ENCODE measurements at places on chromosomes 5 and 9.
A peak's percentile ranks its signal among the peaks of the same experiment; 100 is the strongest.

- DNase-seq = no peak
These were observed 374.0 kb upstream of the CDH9 start for GRCh38 chr5:27412384-27412783.

GRCh38 chr5:97124335-97124734 lies 18.1 kb downstream of the LIX1 start:
- DNase-seq = no peak

GRCh38 chr5:149559706-149560105 lies 8.5 kb upstream of the CSNK1A1 start:
- no peak for DNase-seq

DNA sequence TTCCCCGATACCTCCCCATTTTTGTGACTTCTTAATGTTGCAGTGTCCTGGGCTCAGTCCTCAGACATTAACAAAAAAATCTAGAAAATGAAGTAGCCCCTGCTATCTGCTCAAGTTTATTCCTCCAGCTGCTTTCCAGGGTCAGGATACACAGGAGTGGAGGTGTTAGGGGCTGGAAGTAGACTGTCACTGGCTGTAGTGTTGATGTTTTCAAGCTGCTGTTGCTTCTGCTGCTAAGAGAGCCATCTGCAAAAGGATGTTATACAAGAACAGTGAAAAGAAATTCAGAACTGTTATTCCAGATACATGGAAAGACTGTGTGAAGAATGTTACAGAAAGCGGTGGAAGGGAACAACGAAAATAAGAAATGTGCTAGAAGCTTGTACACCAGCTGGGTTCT lies 10.7 kb downstream of the CD14 start:
- no peak for DNase-seq

- no peak for DNase-seq
These were observed 1164.5 kb downstream of the CDH12 start for GRCh38 chr5:21688655-21689054.

GRCh38 chr9:9004810-9005209 lies 1205.2 kb upstream of the DMAC1 start:
- peak; percentile 5 for DNase-seq

- no peak for DNase-seq
These were observed 27.6 kb downstream of the IL7R start for GRCh38 chr5:35884191-35884769.
